ENCODE measurements at places on chromosomes 13 and 19.

GRCh38 chr13:47397739-47398138 is 500.9 kb upstream of the HTR2A start:
- ATAC-seq: no peak

DNA sequence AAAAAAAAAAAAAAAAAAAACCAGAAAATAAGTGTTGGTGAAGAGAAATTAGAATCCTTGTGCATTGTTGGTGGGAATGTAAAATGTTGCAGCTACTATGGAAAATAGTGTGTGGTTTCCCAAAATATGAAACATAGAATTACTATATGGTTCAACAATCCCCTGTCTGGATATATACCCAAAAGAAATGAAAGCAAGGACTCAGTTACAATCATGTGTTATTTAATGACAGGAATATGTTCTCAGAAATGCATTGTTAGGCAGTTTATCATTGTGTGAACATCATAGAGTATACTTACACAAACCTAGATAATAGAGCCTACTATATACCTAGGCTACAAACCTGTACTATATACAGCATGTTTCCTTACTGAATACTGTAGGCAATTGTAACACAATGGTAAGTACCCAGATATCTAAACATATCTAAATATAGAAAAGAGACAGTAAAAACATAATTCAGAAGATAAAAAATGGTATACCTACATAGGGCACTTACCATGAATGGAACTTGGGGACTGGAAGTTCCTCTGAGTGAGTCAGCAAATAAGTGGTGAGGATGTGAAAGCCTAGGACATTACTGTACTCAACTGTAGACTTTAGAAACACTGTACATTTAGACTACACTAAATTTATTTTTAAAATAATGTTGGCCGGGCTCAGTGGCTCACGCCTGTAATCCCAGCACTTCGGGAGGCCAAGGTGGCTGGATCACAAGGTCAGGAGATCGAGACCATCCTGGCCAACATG is 25.7 kb upstream of the SLC7A1 start:
- no peak for ATAC-seq

DNA sequence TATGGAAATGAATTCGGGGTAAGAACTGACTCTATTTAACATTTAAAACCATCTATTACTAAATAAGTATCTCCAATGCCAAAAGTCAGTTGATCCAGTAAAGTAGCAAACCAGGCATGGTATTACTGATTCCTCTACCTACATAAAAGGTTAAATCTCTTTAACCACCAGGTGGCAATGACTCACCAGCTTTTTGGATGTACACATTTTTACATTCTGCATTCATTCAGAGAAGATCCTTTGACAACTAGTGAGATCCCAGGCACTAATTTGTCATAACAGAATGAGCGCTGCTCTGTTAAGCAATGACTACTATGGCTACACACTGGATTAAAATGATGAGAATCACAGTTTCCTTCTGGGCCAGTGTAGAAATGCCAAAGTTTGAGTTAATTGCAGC is 329.8 kb upstream of the GPC6 start:
- ATAC-seq: no peak

GRCh38 chr13:110491869-110492678 is 69.4 kb downstream of the RAB20 start:
- no peak for ATAC-seq

- no peak for ATAC-seq
Measured at GRCh38 chr19:10206226-10206885, 11.6 kb upstream of the DNMT1 start.
